ENCODE measurements at places on chromosomes 12 and 14.

- no peak for DNase-seq
Measured at GRCh38 chr14:73674986-73675385, 30.2 kb downstream of the DNAL1 start.

- DNase-seq = no peak
Measured at GRCh38 chr14:31024577-31025366, 677 bp upstream of the AP4S1 start.

DNA sequence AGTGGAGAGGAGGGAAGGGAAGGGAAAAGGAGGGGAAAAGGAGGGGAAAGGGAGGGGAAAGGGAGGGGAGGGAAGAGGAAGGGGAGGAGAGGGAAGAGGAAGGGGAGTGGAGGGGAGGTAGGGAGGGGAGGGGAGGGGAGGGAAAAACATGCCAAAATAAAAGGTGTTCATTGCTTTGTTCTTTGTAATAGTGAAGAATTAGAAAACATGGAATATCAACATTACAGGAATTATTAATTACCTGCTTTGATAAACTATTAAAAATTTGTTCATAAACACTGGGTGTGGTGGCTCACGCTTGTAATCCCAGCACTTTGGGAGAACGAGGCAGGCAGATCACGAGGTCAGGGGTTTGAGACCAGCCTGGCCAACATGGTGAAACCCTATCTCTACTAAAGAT, 579.2 kb downstream of the MED13L start:
- no peak for DNase-seq

GRCh38 chr14:81710232-81710845, 176.7 kb upstream of the SEL1L start:
- DNase-seq = peak; percentile 14

- DNase-seq = no peak
Measured at GRCh38 chr14:102826751-102827675, 49.8 kb downstream of the TRAF3 start.

DNA sequence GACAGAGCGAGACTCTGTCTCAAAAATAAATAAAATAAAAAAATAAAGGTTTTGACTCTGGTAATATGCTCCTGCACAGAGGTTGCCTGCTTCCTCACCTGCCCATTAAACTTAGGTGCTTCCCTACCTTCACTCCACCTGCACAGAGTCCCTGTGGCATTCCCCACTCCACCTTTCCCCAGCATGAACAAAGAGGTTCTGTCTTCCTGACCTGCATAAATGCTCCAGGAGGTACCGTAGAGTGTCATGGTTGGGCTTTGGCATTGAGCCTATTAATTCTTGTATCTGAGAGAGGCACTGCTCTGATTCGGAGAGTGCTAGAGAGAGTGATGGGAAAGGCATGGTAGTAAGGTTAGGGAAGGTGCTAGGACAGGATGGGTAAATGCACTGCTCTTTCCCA, 6.3 kb downstream of the ARHGAP9 start:
- no peak for DNase-seq

DNA sequence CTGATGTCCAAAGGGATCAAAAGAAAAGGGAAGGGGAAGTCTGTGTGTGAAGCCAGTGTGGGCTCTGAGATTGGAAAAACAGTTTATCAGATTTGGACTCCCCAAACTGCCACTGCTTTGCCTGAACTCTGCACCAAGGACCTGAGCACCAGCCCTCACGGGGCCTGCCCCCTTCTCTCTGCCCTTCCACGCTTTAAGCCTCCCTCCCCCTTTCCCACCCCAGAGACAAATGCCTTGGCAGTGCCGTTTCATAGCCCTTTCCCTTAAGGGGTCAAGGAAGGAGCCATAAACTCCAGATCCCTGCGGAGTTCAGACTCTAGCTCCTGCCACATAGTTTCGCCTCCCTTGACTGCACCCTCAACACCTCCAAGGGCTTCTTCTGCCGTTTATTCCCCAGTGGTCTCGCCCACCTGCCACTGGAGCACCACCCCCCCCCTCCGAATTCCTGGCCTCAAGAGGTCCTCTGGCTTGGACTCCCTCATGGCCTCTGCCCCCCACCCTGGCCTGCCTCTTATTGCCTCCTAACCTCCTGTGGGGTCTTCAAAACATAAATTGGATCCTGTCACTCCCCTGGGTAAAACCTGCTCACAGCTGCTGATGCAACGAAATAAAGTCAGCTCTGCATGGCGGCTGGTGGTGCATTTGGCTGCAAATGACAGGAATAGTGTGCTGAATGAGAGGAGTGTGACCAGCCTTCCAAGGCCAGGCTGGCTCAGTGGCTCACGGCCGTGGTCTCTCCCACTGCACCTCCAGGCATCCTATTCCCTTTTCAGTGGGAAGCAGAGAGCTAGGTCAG, 18.8 kb downstream of the SLC25A29 start:
- DNase-seq = no peak

GRCh38 chr14:49778421-49778820, 10.5 kb downstream of the KLHDC2 start:
- no peak for DNase-seq

GRCh38 chr12:24561411-24561871, 387.5 kb downstream of the BCAT1 start:
- DNase-seq = peak; percentile 11

DNA sequence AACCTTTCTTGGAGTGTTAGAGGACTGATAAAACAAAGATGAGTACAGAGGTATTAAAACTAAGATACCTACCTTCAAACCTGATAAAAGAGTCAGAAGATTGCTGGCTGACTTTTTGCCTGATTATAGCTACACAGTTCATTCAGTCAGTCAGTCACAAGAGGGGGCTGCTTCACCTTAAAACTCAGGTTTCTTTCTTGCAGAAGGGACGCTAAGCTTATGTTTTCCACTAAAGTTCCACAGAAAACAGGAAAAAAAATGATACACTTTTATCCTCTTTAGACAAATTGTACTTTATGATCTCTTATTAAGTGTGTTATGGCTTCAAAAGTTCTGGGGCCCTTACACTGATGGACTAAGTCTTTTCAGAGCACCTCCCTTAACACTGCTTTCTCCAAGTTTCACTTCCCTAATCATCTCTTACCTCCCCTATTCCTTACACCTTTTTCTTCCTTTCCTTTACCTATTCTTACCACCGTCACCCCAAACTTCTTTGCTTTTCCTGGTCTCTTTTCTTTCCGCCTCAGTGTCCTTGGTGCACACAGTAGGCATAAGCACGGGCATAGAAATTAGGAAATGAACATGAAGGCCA, 448.7 kb upstream of the OR4E1 start:
- no peak for DNase-seq

DNA sequence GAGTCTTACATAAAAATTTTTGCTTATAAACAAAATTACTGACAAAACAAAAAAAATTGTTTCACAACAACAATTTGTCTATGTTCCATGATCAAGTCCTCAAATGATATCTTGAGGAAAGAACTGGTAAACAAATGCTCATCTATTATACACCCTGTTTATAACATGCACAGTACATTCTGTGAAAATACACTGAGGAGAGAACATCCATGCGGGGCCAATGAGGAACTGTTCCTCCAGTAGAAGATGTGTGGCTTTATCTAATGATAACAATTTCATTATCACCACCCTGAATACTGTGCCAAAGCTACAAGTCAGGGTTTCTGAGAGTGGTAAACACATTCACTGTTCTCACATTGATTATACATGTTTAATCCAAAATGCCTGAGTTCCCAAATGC, 10.8 kb downstream of the MLH3 start:
- no peak for DNase-seq

DNA sequence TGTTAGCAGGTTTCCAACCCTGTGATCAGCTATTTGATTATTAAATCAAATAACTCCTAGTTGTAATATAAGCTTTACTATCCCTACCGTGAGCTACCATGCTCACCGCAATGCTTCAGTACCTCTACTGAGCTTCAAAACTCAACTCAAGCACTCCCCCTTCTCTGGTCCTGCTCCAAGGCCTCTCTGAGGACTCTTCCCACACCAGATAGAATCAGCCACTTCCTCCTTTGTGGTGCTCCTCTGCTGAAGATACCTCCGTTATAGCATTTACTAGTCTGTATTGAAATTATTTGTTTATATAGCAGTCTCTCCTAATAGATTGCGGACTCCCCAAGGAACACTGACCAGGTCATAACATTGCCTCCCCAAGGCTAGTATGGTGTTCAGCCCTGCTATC, 17.5 kb downstream of the AREL1 start:
- DNase-seq = no peak

- DNase-seq = peak; percentile 47
Measured at GRCh38 chr12:98939350-98939749, 294.3 kb downstream of the APAF1 start.

DNA sequence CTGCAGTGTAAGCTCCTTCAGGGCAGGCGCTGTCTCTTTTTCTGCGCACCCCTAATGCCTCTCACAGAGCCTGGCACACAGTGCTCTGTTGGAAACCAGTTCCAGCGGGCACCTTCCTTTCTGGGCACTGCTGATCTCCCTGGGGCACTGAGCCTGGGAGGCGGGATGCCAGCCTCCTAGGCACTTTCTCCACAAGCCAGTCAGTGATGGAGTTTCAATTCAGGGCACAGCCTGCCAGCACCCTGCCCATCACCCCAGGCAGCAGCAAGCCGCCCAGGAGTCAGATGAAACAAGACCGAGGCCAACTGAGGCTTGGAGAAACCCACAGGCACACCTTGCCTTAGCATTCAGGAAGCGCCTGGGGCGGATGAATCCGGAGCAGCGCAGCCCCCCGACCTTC, 5.7 kb upstream of the CTDSP2 start:
- DNase-seq = no peak

DNA sequence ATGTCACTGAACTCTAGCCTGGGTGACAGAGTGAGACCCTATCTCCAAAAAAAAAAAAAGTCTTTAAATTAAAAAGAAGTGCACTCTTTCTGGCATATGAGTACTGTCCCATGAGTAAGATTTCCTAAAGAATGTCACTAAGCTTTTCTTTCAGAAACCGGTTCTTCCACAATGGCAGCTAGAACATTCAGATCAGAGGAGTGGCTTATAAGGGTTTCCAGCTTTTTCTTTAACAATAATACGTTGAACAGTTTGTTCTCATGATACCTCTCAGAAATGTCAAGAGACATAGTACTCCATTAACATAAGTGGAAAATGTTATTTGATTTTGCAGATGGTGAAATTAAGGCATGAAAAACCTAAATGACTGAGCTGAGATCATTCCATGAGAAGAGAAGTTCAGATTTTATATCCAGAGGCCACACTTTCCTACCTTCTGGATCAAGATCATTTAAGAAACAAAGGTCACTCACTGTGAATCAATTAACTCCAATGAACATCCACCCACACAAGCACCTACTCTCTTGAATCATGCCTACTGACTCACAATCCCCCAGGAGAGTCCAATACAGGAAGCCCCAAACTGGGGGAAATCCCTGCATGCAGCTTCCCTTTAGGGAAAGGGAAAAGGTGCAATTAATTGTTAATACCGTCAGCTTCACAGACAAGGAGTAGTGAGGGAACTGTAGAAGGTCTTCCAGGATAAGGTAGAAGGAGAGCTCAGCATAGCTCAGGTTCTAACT, 86.9 kb downstream of the SPTSSA start:
- no peak for DNase-seq

- no peak for DNase-seq
Measured at GRCh38 chr12:3048540-3048939, 28.6 kb upstream of the TSPAN9 start.

- DNase-seq = no peak
Measured at GRCh38 chr12:44846826-44847225, 29.3 kb downstream of the NELL2 start.

DNA sequence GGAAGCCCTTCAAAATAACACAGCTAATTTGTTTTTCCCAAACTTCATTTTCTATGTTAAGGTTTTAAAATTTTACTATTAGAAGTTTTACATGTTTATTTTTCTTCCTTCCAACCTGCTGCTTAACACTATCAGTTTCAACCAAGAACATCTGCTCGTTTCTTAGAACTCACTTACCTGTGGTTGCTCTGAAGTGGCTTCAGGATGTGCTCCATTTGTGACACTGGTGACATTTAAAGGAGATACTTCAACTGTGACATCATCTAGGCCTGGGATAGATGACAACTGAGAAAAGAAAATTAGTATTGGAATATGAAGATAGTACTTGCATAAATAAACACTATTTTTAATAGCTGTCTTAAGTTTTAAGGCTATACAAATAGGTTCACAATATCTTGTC, 17.9 kb downstream of the WASHC3 start:
- no peak for DNase-seq

DNA sequence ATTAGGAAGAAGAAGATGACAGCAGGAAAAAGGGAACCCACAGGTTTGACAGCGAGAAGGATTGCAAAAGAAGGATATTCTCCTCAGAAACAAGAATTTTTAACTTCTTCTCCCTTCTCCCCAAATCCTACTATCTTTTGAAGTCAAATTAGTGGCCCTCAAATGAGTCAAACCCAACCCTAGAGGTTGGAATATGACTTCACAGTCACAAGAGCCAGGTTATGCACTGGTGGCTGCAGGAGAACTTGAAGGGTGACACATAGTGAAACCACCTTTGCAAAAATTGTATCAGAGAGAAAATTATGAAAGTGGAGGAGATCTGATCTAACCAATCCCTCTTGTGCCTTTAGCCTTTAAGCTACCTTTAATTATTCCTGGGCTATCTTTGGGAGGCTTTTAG, 386.2 kb upstream of the CCDC196 start:
- DNase-seq = no peak

- no peak for DNase-seq
Measured at GRCh38 chr12:85394809-85395208, 114.8 kb downstream of the ALX1 start.

DNA sequence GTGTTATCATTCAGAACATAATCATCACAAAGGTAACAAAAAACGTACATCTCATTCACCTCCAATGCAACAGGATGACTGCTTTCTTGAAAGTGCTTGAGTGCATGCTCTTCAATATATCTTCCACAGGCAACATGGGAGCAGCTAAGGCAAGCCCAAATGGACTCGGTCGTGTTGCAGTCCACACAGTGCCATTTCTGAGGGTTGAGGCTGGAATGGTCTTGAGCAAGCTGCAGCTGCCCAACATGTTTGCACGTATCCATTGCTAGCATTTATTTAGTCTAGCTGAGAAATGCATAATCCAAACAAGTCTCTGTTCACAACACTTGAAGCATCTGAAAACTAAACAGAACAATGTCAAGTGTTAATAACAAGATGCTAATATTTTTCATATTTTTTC, 17.3 kb downstream of the USP44 start:
- no peak for DNase-seq

DNA sequence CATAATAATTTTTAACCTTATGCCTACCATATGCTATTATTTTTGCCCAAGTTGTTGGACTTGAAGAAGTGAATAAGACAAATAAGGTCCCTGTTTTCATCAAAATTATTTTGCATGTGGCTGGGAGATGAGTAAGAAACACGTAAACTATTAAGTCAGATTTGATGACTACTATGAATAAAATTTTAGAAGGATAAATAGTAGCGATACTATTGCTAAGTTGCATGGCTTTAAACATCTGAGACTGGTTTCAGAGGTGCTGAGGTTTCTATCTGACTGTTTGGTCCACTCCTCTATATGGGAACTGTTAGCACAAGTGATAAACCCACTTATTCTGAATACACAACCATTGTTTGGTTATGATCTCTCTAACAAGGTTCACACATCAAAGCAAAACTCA, 674.3 kb upstream of the MDGA2 start:
- DNase-seq = no peak

- DNase-seq = no peak
Measured at GRCh38 chr12:62403031-62403430, 63.6 kb upstream of the MON2 start.
